ENCODE measurements at places on chromosomes 5 and 9. TPM values are rescaled to one million over a fixed set of nuclear protein-coding genes. Genes with fewer than 3 reads are reported as not detected.

Gene GARNL3
- 2.5 TPM for total RNA-seq

DNA sequence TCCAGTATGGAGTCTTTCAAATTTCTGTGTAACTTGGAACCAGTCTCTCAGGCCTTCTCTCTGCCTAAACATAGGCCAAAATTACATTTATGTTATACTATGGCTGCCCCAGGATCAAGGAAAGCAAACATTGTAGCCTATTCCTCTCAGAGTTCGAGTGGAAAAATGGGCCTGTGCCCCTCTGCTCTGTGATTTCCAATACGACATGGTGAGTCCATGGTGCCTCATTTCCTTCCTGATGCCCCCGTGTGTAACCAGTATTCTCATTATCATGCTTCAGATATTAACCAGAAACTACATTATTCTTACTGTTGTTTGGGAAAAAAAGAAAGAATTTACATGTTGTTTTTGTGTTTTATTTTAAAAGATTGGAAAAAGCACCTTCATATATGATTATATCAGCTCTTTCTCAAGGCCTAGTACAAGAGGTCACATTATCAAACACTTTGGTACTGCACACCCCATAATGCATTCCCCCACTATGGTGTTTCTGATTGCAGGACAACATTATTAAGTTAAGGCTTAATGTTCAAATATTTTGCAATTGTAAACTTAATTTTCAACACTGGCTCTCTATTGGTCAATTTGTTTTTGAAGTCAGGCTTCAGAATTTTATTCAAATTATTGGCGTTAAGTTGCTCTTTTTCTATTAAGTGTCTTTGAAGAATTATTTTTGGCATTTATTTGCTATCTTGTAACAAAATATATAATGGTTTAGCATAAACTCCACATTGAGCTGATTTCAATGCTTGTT lies 151.8 kb upstream of the SLC27A6 start:
- H3K4me3 ChIP-seq, result no peak overlapping the region
- H3K27ac ChIP-seq, result no peak overlapping the region
- DNase-seq, result no peak
- H3K4me1 ChIP-seq, result no peaks in the 10 kb centered on the region

GRCh38 chr5:57947181-57947580 lies 464.6 kb upstream of the ACTBL2 start:
- H3K27me3 ChIP-seq, result no peaks in the 10 kb centered on the region
- no peaks in the 10 kb centered on the region for H3K36me3 ChIP-seq
- DNase-seq, result no peak
- no peaks in the 10 kb centered on the region for H3K4me1 ChIP-seq
- no peak overlapping the region for H3K4me3 ChIP-seq
- H3K27ac ChIP-seq, result no peak overlapping the region

GRCh38 chr5:178182158-178182876 lies 4.9 kb downstream of the GMCL2 start:
- H3K4me3 ChIP-seq, result no peak overlapping the region
- H3K4me1 ChIP-seq, result peaks cover 5% of the 10 kb centered on the region
- no peak overlapping the region for H3K27ac ChIP-seq

DNA sequence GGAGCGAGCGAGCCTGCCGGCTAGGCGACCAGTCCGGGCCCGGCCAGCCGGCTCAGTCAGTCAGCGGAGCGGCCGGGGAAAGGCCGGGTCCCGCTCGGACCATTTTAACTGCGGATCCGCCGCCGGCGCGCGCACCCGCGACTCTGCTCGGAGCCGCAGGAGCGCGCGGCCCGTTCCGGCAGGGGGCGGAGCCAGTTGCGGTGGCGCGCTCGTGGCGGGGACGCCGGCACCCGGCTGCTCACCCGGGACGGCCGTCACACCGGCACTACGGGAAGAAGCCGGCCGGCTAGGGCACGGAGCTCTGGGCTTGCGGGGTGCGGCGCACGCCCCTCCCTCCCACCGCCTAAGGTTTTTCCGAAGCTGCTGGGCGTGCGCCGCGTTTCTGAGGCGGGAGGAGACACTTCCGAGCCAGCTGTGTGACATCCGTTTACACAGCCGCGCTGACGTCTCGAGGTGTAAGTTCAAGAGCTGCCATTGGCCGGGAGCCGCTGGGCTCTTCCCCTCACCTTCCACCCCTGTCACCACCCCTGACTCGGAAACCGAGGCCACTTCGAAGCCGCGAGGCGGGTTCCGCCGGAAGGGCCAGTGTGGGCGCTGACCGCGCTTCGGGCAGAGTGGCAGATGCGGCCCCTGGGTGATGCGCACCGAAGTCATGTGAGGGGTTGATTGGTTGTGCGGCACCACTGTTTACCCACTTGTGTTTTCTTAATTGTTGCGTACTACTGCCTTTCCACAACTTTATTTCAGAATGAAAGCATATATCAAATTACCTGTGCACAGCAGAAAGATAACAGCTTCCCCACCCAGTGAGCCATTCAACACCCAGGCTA lies at the start of gene FBXL17:
Gene FBXL17, minus strand, starts transcription at position 145 of the 830 bp plus-strand sequence.
- peak; percentile 92 for DNase-seq
- H3K27me3 ChIP-seq, result no peaks in the 10 kb centered on the region
- peaks cover 5% of the 10 kb centered on the region for H3K36me3 ChIP-seq

DNA sequence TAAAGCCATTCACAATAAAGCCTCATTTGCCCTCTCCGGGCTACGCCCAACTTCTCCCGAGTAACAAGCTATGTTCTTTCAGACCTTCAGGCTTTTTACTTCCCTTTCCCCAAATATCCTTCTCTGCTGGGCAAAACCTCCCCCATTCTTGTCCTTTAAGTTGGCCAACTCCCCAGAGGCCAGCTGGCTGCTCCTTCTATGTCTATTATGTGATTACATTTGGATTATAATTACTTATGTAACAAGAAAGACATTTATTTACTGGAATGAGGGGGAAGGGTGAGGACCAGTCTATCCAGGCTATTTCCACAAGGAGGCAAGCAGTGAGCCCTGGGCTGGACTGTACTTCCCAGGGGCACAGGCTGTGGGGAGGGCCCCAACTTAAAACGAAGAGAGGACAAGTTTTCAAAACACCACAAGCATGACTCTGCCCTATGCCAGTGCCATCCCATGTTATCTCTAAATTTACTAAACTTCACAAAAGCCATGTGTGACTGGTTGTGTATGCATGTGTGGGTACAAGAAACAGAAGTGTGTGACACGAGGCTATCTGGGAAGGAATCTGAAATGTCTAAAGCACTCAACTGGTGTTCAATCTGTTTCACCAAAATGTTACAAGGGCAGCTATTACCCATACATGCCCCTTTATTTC lies 84.5 kb downstream of the GNAQ start:
- no peaks in the 10 kb centered on the region for H3K36me3 ChIP-seq
- DNase-seq, result no peak

Gene SEPTIN8
- 5.2 TPM for total RNA-seq

Gene FGF18
- 0.24 TPM for total RNA-seq

Gene SLC46A2
- total RNA-seq, result not detected

DNA sequence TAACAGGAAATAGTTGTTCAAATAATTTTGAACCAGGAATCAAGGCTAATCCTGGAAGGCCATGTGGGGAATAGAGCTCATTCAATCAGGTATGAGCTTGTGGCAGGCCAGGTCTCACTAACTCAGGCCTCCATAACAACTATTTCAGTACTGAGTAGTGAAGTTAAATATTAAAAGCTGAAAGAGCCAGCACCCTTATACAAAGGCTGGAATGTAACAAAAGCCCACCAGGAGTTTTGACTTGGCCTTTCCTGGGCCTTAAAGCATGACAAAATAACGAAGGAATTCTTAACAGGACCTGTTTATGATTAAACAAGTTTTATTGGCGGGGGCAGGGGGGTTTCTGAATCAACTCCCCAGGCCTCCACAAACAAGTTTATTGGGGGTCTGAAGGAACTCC lies 1146.7 kb downstream of the CDH9 start:
- no peaks in the 10 kb centered on the region for H3K4me1 ChIP-seq
- no peak overlapping the region for H3K4me3 ChIP-seq
- no peak for DNase-seq
- no peaks in the 10 kb centered on the region for H3K27me3 ChIP-seq

DNA sequence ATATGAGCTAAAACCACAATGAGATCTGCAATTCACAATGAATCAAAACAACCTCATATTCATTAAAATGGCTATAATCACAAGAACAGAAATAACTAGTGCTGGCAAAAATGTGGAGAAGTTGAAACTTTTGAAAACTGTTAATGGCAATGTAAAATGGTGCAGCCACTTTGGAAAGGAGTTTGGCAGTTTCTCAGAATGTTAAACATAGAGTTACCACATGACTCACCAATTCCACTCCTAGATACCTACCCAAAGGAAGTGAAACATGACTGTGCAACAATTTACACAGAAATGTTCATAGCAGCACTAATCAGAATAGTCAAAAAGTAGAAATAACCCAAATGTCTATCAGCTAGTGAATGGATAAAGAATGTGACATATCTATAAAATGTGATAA lies 862.2 kb downstream of the DTWD2 start:
- no peak overlapping the region for H3K4me3 ChIP-seq
- DNase-seq, result no peak
- H3K27me3 ChIP-seq, result no peaks in the 10 kb centered on the region
- H3K4me1 ChIP-seq, result no peaks in the 10 kb centered on the region

- peaks cover 35% of the 10 kb centered on the region for H3K4me1 ChIP-seq
- peak; percentile 40 for DNase-seq
- H3K4me3 ChIP-seq, result no peak overlapping the region
- no peak overlapping the region for H3K27ac ChIP-seq
- H3K27me3 ChIP-seq, result no peaks in the 10 kb centered on the region
Observed at GRCh38 chr9:129143031-129143927, 32.1 kb downstream of the PTPA start.

Gene PCDHGA10
- total RNA-seq, result 0.24 TPM

Gene ACER2
- total RNA-seq, result 5.5 TPM

Gene UGT3A1
- total RNA-seq, result not detected

DNA sequence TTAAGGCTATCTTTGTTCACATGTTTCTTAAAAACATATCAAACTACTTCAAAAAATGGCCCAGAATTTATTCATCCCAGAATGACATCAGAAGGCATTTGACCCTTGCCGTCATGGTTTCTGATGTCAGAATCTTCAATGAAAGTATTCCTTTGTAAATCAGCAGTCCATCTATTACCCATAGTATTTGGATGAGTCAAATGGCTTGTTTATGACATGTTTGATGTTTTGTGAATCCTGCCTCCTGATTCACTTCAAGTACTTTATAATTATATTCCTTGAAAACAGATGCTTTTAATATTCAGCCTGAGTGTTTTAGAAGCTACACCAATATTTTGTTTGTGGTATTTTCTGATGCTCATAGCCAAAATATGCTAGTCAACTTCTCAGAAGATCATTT lies 200.8 kb upstream of the MEF2C start:
- H3K27me3 ChIP-seq, result no peaks in the 10 kb centered on the region
- H3K4me3 ChIP-seq, result no peak overlapping the region
- no peak for DNase-seq
- H3K36me3 ChIP-seq, result no peaks in the 10 kb centered on the region
- H3K27ac ChIP-seq, result no peak overlapping the region

Gene GMCL2
- not detected for total RNA-seq

DNA sequence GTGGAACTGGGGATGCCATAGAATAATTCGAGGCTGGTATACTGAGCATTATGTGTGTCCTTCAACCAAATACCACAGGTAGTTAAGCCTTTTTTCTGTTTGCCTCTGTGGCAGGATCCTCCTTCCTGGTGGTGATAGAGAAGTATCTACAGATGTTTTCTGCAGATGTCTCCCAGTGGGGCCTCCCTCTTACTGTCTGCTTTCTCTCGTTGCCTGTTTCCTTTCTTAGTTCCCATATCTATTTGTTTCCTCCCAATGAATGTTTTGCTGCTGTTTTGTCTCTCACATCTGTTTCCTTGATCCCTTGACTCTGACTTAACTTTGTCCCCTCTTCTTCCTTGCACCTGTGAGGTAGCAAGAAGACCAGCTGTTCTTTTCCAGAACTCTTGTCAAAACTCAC lies 130.9 kb upstream of the NUDT12 start:
- H3K27ac ChIP-seq, result no peak overlapping the region
- H3K36me3 ChIP-seq, result no peaks in the 10 kb centered on the region
- no peak overlapping the region for H3K4me3 ChIP-seq
- no peak for DNase-seq

DNA sequence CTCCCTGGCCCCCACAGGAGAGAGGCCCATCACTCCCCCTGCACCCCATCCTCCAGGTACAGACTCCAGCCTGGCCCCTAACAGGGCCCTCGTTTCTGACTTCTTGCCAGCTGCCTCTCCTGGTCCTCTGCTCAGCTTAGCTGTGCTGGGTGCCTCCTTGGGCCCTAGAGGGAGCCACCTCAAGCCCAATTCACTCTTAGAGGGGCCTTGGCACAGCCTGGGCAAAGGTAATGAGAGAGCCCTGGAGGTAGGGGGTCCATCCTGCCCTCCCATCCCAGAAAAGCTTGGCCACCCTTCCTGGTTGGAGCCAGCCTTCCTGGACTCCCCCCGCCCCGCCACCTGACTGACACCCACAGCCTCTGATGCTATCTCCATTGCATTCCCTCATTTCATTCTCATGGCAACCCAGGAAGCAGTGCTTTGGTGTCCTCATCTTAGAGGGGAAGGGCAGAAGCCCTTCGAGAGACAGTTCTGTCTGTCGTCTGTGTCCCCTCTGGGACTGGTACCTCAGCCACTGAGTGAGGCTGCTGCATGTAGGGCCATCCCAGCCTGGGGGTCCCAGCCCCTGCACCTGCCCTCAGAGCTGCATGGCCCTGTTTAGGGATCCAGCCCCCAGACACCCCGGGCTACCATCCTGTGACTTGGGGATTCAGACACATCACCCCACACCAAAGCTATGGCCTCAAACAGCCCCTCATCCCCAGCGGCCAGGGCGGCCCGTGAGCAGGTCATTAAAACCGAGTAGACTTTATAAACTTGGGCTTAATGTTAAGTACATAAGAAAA lies 95.5 kb downstream of the BARX1 start:
- no peaks in the 10 kb centered on the region for H3K4me1 ChIP-seq
- DNase-seq, result no peak
- H3K4me3 ChIP-seq, result no peak overlapping the region
- no peak overlapping the region for H3K27ac ChIP-seq
- H3K36me3 ChIP-seq, result no peaks in the 10 kb centered on the region

GRCh38 chr5:148910686-148911361 lies 84.4 kb downstream of the ADRB2 start:
- H3K27ac ChIP-seq, result no peak overlapping the region
- no peak for DNase-seq
- H3K27me3 ChIP-seq, result no peaks in the 10 kb centered on the region
- no peaks in the 10 kb centered on the region for H3K36me3 ChIP-seq
- no peaks in the 10 kb centered on the region for H3K4me1 ChIP-seq

Gene DRD1
- not detected for total RNA-seq

DNA sequence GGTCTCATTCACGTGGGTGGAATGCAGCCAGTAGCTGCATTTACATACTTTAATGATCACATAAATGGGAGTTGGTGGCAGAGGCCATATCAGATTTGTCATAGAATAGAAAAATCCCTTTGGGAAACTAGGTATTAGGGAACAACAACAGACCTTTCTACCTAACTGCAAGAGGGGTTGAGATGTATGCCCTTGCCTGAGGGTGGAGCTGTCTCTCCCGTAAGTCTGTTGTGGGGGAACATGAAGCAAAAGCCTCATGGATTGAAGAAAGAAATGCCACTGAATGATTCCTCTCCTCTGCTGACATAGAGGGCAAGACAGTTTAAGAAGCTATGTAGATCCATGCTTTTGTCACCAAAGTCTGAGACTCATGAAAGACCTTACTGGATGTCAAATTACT lies 461.3 kb downstream of the SPOCK1 start:
- H3K36me3 ChIP-seq, result no peaks in the 10 kb centered on the region
- no peak overlapping the region for H3K4me3 ChIP-seq
- H3K4me1 ChIP-seq, result no peaks in the 10 kb centered on the region
- H3K27me3 ChIP-seq, result no peaks in the 10 kb centered on the region
- DNase-seq, result no peak

- no peak for DNase-seq
- no peaks in the 10 kb centered on the region for H3K4me1 ChIP-seq
- no peak overlapping the region for H3K4me3 ChIP-seq
- H3K36me3 ChIP-seq, result no peaks in the 10 kb centered on the region
- no peaks in the 10 kb centered on the region for H3K27me3 ChIP-seq
- H3K27ac ChIP-seq, result no peak overlapping the region
Observed at GRCh38 chr5:360257-361027, 38.9 kb downstream of the AHRR start.

All from naive thymus-derived CD4-positive, alpha-beta T cell (primary cell).